Astrocyte (in vitro differentiated cells and primary cell): ENCODE measurements at places on chromosomes 7 and 10. TPM values are rescaled to one million over a fixed set of nuclear protein-coding genes. Genes with fewer than 3 reads are reported as not detected.

DNA sequence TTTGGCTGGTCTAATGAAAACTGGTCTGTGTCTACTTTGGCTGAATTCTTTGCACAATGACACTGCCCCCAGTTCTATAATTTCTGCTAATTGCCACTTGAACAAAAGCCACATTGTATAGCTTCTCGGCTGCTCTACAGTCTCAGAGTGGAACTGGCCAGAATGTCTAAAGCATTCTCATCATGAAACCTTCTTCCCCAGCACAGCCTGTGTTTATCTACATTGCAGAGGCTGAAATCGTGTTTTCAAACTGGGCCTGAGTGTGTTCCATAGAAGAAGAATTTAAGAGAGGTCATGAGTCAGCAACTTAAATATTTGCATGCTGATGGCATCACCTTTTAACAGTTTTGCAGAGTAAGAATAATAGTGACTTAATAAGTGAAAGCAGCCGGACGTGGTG, 177.2 kb downstream of the BUB3 start:
- no peak overlapping the region for H3K4me3 ChIP-seq
- H3K4me1 ChIP-seq: no peaks in the 10 kb centered on the region
- H3K36me3 ChIP-seq: no peaks in the 10 kb centered on the region
- H3K27ac ChIP-seq: no peak overlapping the region

- no peak for DNase-seq
- peaks cover 26% of the 10 kb centered on the region for H3K27me3 ChIP-seq
- H3K36me3 ChIP-seq: no peaks in the 10 kb centered on the region
- peaks cover 7% of the 10 kb centered on the region for H3K4me1 ChIP-seq
- H3K4me3 ChIP-seq: no peak overlapping the region
- H3K27ac ChIP-seq: no peak overlapping the region
Measured at GRCh38 chr7:98618786-98619185, 1.7 kb downstream of the NPTX2 start.

- H3K4me3 ChIP-seq: no peak overlapping the region
- no peak for DNase-seq
- no peaks in the 10 kb centered on the region for H3K4me1 ChIP-seq
- H3K27ac ChIP-seq: no peak overlapping the region
- no peaks in the 10 kb centered on the region for H3K36me3 ChIP-seq
Measured at GRCh38 chr10:79477456-79477855, 32.0 kb upstream of the ZCCHC24 start.

DNA sequence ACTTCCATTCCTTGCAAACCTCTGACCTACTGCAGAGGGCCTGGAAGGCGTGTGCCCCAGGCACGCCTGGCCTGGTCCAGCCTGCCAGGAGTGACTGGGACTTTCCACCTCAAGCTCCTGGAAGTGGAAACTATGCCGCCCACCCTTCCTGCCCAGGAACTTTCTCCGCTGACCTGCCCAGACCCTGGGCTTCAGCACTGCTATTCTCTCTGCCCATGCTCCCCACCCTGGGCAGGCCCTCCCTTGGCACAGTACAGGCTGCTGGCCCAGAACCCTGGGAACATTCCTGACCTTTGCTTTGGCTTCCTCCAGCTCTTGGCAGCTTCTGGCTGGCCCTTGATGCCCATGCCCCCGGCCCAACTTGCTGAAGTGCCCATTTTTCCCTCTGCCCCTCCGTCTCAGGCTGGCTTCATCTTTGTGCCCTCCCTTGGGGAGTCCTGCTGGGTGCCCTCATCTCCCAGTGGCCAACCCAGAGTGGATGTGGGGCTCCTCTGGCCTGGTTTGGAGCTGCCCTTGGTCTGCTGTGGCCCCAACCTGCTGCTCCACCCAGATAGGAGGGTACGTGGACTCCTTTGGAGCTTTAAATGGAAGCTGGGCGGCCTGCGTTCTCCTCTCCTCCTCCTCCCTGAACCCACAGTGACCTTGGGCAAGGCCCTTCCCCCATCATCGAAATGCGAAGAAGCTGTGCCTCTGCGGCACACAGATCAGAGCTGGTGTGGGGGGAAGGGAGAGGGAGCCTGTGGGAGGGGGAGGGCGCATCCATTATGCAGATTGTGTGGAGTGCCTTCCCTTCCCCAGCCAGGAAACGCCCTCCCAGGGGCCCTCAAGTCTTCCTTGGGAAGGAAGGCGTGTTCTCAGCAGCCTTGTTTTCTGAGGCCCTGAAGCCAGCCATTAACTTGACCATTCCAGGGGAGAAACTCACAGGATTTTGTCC, 3.4 kb downstream of the MMRN2 start:
- peaks cover 7% of the 10 kb centered on the region for H3K4me1 ChIP-seq
- peak; percentile 48 for DNase-seq
- H3K27me3 ChIP-seq: no peaks in the 10 kb centered on the region
- H3K36me3 ChIP-seq: no peaks in the 10 kb centered on the region
- H3K27ac ChIP-seq: no peak overlapping the region

- no peaks in the 10 kb centered on the region for H3K27me3 ChIP-seq
- peaks cover 17% of the 10 kb centered on the region for H3K4me1 ChIP-seq
- peak overlapping the region; percentile 49 for H3K27ac ChIP-seq
- H3K36me3 ChIP-seq: no peaks in the 10 kb centered on the region
- H3K4me3 ChIP-seq: no peak overlapping the region
Measured at GRCh38 chr7:47725031-47725780, 143.3 kb upstream of the TNS3 start.

DNA sequence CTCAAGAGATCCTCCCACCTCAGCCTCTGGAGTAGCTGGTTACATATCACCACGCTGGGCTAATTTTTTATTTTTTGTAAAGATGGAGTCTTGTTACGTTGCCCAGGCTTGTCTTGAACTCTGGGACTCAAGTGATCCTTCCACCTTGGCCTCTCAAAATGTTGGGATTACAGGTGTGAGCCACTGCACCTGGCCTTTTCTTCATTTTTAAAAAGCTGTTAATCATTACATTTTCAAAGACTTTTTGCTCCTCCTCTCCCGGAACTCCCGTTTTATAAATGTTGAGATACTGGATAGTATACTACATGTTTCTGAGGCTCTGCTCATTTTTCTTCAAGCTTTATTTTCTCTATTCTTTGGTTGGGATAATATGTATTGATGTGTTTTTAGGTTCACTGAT, 16.4 kb downstream of the AOAH start:
- H3K27ac ChIP-seq: no peak overlapping the region
- no peak overlapping the region for H3K4me3 ChIP-seq
- no peak for DNase-seq
- no peaks in the 10 kb centered on the region for H3K4me1 ChIP-seq
- H3K36me3 ChIP-seq: no peaks in the 10 kb centered on the region

NKX6-2 gene
- not detected in 2 replicates for total RNA-seq

FAM13C gene
- total RNA-seq: 8.7 and 9.3 TPM in 2 replicates

OR6V1 gene
- not detected in 2 replicates for total RNA-seq
